ENCODE measurements at places on chromosomes 1 and 21. TPM values are rescaled to one million over a fixed set of nuclear protein-coding genes. Genes with fewer than 3 reads are reported as not detected.

The CREB3L4 gene
- total RNA-seq, result 11.2 TPM

- DNase-seq, result no peak
Measured at GRCh38 chr1:35201631-35202030, 8.7 kb upstream of the SFPQ start.

The LENEP gene
- total RNA-seq, result 0.64 TPM

The S100A3 gene
- total RNA-seq, result 14.4 TPM

The ESPN gene
- total RNA-seq, result not detected
